ENCODE measurements at places on chromosomes 1 and 21. TPM values are rescaled to one million over a fixed set of nuclear protein-coding genes. Genes with fewer than 3 reads are reported as not detected.

DNA sequence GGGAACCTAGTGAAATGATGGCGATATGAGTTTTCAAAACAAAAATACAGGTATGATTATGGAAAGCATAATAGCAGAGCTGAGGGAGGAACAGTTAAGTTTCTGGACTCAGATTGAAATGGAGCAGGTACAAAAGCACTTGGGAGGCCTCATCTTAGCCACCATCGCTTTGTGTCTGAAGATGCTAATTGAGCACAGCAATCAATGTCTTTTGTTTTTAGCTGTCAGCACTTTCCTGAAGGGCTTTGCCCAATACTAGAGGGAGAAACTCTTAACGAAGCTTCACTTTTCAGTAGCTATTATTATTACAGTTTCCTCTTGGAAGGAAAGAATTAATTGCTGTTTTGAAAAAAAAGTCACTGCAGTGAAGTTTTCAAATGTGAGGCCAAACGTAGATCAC is 348.7 kb downstream of the RWDD3 start:
- DNase-seq, result no peak

Gene SYNJ1
- 5.5 TPM for total RNA-seq

Gene CSF3R
- total RNA-seq, result not detected

Gene TMEM53
- total RNA-seq, result 11.3 TPM

DNA sequence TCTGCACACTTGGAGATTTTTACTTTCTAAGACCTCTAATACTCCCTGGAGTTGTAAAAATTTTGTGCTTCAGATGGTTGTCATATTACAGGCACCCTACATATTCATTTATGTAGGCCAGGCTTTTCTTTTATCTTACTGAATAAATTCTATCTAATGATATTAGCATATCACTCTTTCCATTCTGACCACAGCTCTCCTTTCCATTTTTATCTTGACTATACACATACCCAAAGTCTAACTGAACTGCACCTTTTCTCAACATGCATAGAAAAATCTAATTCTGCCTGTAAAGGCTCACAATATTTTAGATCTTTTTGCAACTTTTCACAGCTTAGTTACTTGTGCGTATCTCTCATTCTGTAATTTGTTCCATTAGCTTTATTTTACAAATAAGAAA is 52.7 kb upstream of the TSHB start:
- no peak for DNase-seq

GRCh38 chr1:152191260-152191659 is 32.2 kb upstream of the RPTN start:
- DNase-seq, result no peak

DNA sequence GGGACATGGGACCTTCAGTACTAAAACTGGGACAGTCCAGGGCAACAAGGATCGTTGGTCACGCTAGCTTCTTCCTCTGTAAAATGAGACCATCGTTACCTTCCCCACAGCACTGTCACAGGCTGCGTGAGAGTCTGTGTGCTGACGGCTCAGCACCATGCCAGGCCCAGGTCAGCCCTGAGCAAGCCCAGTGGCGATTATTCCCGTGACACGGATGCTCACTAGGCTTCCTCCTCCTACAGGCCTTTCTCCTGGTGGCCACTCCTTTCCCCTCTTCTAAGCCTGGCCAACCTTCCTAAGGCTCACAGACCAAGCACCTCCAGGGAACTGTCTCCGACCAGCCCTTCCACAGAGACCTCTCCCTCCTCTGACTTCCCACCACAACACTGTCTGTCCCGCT is 69.3 kb upstream of the RUNX3 start:
- no peak for DNase-seq

DNA sequence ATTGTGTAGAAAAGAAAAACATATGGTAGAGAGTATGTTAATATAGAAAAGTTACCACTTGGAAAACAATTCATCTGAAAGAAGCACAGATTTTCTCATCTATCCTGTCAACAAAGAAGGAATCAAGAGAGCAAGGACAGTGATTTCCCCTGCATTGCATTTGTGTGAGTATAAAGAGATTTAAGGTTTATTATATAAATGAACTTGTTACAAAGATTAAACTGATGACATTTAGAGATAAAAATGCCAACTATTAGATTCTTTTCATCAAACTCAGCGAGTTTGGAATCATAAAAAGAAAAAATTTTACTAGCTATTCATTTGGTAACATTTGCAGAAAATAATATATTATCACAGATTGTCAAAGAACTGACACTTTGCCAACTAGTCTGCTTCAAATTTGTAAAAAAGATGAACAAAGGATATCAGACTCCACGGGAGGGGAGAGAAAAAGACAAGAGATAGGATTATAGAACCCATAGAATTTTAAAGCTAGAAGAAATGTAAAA is at the start of gene RGS21:
Gene RGS21 (plus strand): TSS at position 51 of the 509 bp plus-strand sequence. CDS start 26,045 bp downstream, outside the sequence.
- no peak for DNase-seq

DNA sequence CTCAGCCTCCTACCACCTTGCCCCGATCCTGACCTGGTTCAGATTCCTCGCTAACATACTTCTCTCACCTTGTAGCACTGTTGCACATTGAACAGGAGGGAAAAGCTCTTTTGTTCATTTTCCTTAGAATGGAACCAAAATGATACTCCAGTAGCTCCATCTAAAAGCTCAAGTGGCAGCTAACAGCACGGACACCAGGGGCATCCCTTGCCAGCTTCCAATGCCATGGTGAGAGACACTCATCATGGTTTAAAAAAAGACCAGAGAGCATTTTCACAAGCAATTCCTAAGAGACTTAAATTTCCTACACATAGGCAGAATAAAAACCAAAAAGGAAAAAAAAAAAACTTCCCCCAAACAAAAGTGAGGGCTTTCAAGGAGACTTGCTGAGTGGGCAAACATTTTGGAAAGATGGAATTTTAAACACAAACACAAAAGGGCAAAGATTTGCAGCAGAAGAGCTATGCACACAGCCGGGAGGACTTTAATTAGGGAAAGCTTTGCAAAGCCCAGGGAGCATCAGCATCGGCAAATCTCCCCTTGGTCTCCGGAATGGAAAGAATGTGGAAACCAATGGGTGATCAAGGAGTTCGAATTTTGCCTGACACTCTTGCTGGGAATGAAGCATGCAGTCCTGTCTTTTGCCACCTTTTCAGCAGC is 84.3 kb downstream of the CAPZB start:
- no peak for DNase-seq

- no peak for DNase-seq
These were observed 10.3 kb downstream of the B3GALT2 start for GRCh38 chr1:193176113-193176512.

DNA sequence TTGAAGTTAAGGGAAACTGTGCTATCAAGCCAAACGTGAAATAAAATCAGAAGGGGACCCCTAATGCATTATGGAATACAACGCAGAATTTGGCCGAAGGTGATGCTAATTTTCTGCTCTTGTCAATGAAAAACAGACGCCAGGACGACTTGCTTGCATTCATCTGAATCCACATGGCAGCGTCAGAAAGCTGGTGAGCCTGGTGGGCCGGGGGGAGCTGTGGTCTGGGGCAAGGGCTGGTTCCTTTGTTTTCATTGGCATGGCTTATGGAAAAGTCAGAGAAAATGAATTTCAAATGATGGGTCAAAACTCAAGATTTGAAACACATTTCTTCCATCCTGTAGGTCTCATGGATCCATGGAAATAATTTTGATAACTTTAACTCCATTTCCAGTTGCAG is 86.4 kb upstream of the RUNX1 start:
- no peak for DNase-seq

DNA sequence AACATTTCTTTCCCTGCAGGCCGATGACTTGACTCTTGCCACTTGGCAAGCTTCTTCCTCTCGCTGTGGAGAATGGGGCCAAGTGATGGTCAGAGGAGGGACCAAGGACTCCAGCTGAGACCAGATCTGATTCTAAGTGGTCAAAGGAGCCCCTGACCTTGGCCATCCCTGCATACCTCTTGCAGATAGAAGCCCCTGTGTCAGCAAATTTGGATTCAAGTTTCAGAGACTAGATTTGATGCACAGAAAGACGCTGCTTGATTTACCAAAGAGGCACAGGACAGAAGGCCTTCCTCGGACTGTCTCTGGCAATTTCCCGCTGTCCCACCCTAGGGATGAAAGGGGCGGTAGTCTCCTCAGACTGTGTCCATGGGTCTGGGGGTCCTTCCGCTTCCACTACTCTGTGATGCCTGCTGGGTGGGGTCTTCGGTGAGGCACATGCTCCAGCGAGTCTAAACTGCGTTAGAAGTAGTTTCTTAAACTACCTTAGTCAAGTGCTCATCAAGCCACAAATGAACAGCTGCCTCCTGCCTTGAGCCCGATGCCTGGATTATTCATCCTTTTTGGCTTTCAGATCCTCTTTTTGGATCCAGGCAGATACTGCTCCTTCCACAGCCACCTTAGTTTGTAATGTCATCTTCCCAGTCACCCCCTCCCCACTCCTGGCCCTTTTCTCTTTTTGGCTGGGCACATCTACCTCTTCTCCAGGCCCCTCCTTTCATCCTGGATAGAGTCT is 31.8 kb upstream of the RBM15 start:
- no peak for DNase-seq

Gene NFASC
- 3.2 TPM for total RNA-seq

DNA sequence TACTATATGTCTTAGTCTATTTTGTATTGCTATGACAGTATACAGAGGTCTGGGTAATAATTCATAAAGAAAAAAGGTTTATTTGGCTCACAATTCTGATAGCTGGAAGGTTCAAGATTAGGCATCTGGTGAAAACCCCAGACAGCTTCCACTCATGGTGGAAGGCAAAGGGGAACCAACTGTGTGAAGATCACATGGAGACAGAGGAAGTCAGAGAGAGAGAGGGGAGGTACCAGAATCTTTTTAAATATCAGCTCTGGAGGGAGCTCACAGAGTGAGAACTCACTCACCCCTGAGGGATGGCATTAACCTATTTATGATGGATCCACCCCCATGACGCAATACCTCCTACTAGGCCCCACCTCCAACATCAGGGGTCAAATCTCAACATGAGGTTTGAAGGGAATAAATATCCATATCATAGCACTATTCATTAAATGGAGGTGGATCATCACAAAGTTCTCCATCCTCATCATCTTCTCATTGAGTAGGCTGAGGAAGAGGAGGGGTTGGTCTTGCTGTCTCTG is 290.5 kb downstream of the DSCAM start:
- no peak for DNase-seq
